Neural crest cell (in vitro differentiated cells): ENCODE measurements at places on chromosomes 16 and 17.

- peak; percentile 98 for DNase-seq
Measured at GRCh38 chr16:2003827-2004641, 5.6 kb downstream of the ZNF598 start.

DNA sequence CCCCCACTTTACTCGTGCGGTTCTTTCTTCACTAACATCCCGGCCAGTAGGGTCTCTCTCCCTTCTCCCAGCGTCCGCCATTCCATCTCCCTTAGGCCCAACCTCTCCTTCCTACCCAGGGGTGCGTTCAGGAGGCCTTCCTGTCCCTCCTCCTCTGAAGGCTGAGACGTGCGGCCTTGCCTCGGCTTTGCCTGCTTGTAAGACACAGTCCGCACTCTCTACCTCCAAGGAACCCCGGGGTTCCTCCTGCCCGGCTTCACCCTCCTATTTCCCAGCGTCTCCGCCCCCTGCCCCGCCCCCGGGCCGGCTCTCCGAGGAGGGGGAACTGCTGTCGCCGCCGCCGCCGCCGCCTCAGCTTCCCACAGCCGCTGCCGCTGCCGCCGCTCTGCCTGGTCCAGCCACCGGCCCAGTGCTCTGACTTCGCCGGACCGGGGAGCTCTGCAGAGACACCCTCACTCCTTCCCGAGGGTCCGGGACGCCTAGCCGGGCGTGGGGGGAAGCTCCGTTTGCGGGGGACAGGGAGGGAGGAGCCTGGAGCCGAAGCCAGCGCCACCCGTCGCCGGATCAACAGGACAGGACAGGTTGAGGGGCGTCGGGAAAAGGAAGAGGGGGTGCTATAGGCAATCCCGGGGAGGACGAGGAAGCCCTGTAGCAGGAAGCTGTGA is 1.2 kb upstream of the FGF11 start:
- DNase-seq, result no peak

DNA sequence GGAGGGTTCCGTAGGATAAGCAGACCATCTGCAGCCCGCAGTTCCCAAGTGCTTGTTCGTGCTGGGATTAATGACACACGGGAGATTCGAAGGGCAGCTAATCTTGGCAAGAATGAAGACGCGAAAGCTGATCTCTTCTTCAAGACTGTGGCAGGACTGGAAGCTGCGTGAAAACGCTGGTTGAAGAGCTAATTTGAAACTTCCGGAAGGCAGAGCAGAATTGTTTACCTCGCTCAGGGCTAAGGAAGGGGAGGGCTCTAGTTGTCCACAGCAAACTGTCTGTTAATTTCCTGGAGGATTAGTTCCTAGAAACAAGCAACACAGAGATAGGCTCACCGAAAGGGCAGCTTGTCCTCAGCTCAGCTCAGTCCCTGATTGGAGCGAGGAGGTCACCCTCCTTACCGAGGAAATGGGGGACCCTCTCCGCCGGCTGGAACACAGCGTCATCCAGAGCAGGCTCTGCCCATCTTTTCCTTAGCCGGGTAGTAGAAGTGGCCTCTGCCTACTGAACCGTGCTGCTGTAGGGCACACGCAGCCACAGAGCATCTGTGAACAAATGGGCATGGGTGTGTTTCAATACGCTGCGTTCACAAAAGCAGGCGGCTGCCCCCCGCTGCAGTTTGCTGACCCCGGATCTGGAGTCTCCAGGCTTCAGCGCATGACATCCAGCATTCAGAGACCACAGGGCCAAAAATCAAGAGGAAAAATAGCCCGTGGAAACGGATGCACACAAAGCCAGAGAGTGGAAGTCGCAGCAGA is 16.7 kb upstream of the BAIAP2 start:
- DNase-seq, result no peak

- DNase-seq, result no peak
Measured at GRCh38 chr16:71807905-71808592, 585 bp downstream of the AP1G1 start.

DNA sequence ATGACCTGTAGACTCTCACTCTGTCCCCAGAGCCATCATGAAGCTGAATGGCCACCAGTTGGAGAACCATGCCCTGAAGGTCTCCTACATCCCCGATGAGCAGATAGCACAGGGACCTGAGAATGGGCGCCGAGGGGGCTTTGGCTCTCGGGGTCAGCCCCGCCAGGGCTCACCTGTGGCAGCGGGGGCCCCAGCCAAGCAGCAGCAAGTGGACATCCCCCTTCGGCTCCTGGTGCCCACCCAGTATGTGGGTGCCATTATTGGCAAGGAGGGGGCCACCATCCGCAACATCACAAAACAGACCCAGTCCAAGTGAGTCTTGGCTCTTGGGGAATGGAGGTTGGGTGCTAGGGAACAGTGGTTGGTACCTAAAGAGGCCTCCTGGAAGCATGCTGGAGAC is 41.0 kb downstream of the IGF2BP1 start:
- no peak for DNase-seq

- no peak for DNase-seq
Measured at GRCh38 chr17:10447026-10447931, 22.1 kb downstream of the MYH4 start.

- DNase-seq, result no peak
Measured at GRCh38 chr16:67563708-67564468, 1.6 kb downstream of the CTCF start.

GRCh38 chr16:4390266-4391260 is 18.9 kb downstream of the VASN start:
- DNase-seq, result no peak

DNA sequence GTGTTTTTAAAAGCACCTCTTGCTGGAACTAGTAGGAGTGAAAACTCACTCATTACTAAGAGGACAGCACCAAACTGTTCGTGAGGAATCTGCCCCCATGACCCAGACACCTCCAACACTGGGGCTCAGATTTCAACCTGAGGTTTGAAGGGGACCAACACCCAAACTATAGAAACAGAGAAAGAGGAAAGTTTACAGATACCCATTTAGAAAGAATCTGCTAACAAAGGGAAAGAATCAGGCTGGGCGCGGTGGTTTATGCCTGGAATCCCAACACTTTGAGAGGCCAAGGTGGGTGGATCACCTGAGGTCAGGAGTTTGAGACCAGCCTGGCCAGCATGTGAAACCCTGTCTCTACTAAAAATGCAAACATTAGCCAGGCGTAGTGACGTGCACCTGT is 3.4 kb upstream of the CSNK1D start:
- DNase-seq, result no peak

DNA sequence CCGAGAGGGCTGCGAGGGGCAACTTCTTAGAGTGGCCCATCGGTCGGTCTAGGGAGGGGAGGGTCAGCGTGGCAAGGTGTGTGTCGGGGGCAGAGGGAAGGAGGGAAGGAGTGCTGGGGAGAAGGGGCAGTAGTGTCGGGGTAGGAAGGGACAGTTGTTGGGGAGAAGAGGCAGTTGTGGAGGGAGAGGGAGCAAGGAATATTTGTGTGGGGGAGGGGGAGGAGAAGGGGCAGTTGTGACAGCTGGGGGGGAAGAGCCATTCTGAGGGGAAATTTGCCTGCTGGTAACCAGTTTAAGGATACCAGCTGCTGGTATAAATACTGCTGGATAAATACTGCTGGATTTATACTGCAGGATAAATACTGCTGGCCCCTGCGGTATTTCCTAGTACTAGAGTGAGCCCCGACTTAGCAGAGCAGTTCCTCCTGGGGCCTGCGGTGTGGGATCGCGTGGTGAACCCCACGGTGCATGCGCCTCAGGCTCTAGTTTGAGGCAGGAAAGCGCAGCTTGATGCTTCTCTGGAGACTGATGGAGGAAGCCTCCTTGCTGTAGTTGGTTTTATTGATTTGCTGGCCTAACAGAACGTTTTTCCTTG is 309 bp downstream of the DNAH2 start:
- no peak for DNase-seq

DNA sequence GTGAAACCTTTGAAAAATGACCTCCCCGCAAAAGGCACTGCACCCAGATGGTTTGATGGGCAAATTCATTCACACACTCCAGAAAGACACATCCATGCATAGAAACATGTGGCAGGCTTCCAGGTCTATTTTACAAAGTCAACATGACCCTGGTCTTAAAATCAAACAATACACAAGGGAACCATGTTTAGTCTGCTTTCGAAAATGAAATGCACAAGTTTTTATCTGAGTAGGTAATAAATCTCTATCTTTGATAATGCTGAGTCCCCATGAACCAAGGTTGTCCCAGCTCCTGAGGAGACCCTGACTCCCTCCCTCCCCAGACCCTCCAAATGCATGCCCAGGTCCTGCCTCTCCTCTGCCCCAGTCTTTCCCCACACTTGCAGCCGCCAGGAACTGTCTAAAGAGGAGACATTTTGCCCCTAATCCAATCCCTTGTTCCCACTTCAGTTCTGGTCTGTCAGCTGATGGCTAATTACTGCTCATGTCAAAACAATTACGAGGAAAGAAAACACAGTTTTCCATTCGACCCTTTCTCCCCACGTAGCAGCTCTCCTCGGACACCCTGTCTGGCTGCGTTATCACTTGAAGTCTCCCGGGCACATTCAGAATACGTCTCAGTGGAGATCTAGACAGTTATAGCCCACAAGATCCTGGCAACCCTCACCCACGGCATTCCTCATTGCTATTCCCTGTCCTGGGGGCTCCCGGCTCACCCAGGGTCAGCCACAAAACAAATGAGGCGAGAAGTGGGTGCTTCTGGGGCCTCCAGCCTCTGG is 68.8 kb upstream of the RCVRN start:
- no peak for DNase-seq

DNA sequence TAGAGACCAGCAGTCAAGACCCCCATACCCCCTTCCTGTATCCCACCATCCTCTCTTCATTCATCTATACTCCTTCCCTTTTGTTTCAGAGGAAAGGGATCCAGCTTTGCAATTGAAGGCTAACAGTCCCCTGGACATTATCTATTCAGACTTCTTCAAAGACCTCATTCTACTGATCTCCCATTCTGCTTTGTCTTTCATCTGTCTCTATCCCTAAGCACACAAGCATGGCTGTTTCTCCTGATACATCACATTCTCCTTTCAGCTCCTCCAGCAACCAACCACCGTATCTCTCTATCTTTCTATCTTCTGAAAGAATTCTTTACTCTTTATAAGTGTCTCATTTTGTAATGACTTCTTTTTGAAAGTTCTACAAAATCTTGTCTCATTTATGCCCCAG is 9.7 kb upstream of the ARHGAP17 start:
- no peak for DNase-seq

GRCh38 chr17:3919123-3919624 is 2.9 kb upstream of the P2RX1 start:
- no peak for DNase-seq

DNA sequence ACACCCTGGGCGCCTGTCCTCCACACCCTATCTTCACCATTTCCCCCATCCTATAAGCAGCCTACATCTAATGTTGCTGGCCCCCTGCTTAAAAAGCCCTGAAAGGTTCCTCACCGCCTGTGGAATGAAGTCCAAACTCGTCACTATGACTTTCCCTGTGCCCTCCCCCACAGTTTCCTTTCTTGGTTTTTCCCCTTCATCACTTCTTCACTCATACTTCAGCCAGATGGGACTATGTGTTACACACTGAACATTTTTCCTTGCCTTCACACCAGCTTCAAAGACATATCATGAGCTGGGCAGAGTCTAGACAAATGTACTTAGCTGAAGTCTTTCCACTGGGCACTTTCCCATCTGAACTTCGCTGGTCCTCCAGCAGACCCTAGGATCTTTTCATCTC is 1.5 kb upstream of the MARCHF10 start:
- no peak for DNase-seq

DNA sequence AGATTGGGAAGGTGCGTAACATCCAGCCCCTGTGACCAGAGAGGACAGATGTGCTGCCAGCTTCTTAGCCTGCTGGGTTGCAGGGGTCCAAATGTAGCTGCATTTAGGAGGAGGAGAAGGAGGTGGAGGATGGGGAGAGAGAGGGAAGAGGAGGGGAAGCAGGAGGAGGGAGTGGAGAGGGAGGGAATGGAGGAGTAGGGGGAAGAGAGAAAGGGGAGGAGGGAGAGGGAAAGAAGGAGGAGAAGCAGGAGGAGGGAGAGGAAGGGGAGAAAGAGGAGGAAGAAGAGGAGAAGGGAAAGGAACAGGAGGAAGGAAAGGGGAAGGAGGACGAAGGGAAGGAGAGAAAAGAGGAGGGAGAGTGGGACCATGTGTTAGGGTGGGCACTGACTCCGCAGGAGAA is 108.6 kb downstream of the ABCC12 start:
- no peak for DNase-seq

DNA sequence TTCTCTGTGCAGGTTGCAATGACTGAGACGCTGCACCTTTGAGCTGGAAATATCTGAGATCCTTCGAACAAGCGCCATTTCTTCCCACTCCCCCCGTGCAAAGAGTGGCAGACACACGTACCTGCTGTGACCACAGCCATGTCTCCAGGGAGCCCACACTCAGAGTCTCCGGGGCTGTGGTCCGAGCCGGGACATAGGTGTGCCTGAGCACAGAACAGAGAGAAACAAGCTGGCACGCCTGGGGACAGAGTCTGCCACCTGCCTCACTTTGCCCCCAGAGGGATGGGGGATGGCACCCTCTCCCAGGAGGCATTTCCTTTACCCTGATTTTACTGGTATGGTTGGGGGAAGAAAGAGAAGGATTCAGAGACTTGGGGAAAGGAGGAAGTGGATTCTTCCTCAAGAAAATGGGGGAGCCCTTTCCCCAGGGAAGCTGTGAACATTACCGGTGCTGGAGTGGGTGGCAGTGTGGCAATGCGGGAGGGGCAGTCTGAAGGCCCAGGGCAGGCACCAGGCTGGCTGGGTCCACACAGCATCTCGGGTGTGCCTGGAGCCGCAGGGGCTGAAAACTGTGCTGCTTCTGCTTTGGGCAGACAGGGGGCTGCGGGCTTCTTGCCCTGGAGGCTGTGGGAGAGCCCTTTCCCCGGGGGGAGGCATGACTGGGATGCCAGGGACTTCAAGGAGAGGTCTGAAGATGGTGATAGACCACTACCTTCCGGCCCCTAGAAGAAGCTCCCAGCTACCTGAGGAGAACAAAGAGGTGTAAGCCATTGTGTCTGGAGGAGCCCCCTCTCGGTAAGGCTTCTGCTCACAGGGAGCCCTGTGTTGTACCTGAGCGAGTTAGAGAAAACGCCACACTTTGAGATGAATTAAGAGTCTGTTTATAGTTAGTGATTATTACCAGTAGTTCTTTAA is 6.6 kb upstream of the PIK3R6 start:
- no peak for DNase-seq

GRCh38 chr16:66002601-66003000 is 363.9 kb upstream of the CDH5 start:
- no peak for DNase-seq

DNA sequence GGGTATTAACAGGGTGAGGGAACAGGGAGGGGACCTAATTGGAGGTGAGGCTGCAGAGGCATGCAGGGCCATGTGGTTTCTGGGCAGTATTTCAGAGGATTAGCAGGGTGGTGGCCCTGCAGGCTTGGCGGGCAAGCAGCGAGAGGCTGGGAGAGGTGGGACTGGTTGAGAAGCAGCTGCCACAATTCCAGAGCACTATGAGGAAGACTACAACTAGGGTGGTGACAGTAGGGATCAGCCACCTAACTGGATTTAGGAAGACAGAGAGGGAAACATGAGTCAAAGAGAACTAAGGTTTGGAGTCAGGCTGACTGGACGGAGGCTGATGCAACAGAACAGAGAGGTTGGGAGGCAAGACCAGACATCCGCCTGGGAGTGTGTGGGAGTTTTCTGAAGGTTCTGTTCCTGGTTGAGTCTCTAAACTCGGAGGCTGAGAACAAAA is 12.3 kb downstream of the ALOXE3 start:
- DNase-seq, result no peak

GRCh38 chr17:8887301-8887700 is 19.8 kb upstream of the PIK3R6 start:
- no peak for DNase-seq

- no peak for DNase-seq
Measured at GRCh38 chr17:81290230-81290629, 4.9 kb downstream of the SLC38A10 start.

GRCh38 chr16:10932959-10933710 is 9.1 kb downstream of the DEXI start:
- DNase-seq, result no peak
